ENCODE measurements at places on chromosomes 12 and 14.

GRCh38 chr14:33492491-33492890, 458.4 kb downstream of the EGLN3 start:
- no peak for DNase-seq

- DNase-seq, result no peak
Observed at GRCh38 chr14:101586531-101587430, 25.5 kb downstream of the DIO3 start.

- DNase-seq, result no peak
Observed at GRCh38 chr12:104219361-104219892, 3.8 kb downstream of the TXNRD1 start.

- DNase-seq, result no peak
Observed at GRCh38 chr14:20564501-20564997, 3.7 kb upstream of the RNASE9 start.

GRCh38 chr14:99784508-99784907, 8.7 kb upstream of the EML1 start:
- no peak for DNase-seq

- DNase-seq, result no peak
Observed at GRCh38 chr14:36916668-36917067, 255.0 kb downstream of the PAX9 start.

DNA sequence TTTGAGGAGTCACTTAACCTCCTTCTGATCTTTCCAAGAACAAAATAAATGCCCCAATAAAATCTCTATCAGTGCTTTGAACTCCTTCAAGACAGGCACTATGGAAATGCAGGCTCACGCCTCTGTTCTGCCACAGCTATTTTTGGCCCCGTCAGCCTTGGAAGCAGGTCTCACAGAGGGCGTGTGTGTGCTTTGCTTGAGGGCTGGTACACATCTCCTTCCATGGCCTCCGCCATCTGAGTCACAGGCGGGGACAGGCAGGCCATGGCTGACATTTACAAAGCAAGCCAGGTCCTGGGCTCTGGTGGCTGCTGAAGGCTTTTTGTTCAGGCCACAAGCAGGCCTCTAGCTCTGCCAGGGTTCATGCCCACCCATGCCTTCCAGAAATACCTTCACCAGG, 16.0 kb downstream of the PRIMA1 start:
- peak; percentile 39 for DNase-seq

- DNase-seq, result no peak
Observed at GRCh38 chr12:67747869-67748742, 99.6 kb downstream of the DYRK2 start.

- DNase-seq, result no peak
Observed at GRCh38 chr12:39467432-39467870, 24.5 kb upstream of the KIF21A start.

GRCh38 chr12:104695453-104696148, 238.9 kb downstream of the CHST11 start:
- DNase-seq, result no peak

GRCh38 chr12:80242321-80242720, 143.0 kb downstream of the OTOGL start:
- DNase-seq, result no peak

GRCh38 chr14:100155049-100155621, 4.3 kb downstream of the DEGS2 start:
- no peak for DNase-seq

- DNase-seq, result no peak
Observed at GRCh38 chr12:109199324-109199723, 82.9 kb downstream of the ACACB start.

DNA sequence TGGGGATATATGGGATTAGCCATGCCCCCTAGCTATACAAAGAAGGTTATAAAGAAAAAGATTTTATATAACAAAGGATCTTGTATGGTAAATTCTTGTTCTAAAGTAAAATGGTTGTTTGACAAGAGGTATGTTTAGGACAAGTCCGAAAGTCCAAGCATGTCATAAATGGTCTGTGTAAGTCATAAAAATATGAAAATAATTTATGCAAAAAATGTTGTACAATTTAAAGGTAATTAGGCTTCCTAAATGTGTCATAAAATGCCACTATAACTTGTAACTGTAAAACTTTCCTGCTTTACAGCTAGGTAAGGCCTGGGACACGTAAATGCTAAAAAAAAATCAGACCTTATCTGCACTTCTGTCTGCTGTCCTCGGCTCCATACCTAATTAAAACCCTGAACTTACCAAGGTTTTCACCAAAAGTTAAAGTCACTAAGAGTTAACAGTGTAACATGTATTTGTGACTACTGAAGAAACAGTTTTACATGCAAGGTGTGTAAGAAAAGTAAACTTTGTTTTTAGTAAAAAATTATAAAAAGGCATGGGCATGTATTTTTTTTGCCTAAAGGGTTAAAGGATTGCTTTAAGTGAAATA, 110.0 kb upstream of the RESF1 start:
- no peak for DNase-seq

DNA sequence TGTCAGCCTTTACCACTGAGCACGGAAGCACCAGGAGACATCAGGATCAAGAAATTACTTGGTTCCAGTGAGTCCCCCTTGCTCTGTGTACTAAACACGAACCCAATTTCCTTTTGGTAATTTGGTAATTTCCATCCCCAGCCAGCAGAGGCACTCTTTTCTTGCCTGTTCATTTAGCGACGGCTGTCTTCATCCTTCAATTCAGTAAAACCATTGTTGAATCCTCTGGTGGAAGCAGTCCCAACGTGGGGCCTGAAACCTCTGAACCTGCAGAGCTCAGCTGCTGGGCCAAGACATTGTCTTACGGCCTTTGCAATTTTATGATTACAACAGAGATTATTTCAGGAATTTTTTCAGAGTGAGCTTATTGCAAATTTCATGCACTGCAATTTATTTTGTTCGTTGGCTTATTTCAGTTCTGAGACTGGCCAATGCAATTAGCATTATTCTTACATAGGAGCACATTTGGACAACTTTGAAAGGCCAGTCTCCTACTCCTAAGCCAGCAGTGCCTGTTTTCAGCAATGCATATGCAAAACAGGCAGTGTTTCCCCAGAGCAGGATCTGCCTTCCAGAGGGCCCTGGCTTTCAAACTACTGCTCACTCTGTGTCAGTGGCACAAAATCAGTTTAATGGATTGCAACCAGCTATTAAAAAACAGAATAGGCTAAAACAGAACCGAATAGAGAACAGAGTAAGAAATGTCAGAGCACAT, 372.9 kb upstream of the TMEM132C start:
- no peak for DNase-seq

DNA sequence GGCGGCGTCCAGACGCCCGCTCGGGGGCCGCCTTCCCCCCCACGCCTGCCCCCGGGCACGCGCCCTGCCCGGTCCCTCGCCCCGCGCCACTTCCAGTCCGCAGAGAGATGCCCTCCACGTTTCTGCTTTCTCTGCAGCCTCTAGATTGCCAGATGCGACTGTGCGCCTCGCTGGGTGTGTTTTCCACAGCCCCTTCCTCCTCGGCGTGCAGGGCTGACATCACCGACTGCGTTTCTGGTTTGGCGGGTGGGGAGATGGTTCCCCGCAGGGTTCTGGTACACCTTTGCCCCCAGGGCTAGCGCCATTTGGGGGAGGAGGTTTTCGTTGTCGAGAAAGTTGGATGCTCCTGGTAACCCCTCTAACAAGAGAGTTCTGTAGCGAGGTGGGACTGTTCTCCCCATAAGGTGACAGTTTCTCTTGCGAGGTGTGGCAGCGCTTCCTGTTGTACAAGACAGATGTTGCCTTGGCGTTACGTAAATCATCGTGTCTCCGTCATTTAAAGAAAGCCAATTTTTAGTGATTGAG, 1.5 kb downstream of the CALM1 start:
- DNase-seq, result peak; percentile 64

- no peak for DNase-seq
Observed at GRCh38 chr12:96313606-96314005, 86.6 kb downstream of the CDK17 start.

DNA sequence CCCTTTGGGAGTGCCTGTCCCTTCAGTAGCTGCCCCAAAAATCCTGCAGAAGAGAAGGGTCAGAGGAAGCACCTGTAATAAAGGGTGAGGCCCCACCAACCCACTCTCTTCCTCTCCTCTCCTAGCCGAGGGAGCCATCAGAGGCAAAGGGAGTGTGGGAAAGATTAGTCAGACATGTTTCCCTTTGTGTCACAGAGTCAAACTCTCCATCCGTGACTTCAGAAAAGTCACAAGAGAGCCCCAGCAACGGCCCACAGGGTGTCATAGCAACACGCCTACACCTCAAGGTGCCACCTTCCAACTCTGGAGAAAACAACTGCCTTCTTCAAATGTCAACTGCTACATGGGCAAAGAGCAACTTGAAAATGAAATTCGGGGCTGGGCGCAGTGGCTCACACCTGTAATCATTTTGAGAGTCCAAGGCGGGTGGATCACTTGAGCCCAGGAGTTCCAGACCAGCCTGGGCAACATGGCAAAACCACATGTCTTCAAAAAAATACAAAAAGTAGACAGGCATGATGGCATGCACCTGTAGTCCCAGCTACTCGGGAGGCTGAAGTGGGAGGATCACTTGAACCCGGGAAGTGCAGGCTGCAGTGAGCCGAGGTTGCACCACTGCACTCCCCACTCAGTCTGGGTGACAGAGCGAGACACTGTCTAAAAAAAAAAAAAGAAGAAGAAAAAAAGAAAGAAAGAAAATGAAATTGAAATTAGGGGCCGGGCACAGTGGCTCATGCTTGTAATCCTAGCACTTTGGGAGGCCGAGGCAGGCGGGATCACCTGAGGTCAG, 17.7 kb upstream of the CD27 start:
- no peak for DNase-seq

DNA sequence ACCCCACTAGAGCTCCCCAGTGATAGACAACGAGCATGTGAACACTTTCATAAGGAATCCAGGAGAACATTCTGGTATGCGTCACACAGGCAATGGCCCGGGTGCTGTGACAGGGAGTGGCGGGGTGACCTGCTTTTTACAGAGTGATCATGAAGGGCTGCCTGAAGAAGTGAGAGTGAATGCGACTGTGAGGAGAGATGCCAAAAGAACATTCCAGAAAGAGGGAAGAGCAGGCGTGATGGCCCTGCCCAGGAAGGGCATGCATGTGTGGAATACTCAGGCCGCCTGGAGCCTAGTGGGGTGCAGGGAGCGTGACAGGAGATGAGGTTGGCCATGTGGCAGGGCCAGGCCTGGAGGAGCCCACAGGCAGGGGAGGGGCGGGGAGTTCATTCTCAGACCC, 53.8 kb downstream of the FZD10 start:
- DNase-seq, result no peak

DNA sequence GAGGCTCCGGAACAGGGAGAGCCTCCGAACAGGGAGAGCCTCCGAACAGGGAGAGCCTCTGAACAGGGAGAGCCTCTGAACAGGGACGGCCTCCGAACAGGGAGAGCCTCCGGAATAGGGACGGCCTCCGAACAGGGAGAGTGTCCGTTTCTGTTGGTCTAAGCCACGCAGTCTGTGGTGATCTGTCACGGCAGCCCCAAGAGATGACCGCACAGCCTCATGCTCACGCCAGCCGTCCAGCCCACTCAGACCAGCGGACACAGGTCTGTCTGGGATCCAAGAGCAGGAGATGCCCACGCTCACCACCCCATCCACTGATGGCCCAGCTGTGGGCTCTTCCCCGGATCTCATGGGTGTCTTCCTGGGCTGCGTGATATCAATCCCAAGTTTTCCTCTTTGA, 33.3 kb downstream of the GALNT9 start:
- DNase-seq, result no peak

DNA sequence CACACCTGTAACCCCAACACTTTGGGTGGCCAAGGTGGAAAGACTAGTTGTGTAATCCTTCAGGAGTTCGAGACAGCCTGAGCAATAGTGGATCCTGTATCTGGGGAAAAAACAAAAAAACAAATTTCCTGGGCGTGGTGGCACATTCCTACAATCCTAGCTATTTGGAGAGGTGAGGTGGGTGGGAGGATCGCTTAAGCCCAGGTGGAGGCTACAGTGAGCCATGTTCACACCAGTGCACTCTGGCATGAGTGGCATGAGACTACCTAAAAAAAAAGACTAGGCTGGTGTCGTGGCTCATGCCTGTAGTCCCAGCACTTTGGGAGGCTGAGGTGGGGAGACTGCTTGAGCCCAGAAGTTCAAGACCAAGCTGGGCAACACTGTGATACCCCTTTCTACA, 17.2 kb downstream of the PTGES3 start:
- DNase-seq, result no peak

DNA sequence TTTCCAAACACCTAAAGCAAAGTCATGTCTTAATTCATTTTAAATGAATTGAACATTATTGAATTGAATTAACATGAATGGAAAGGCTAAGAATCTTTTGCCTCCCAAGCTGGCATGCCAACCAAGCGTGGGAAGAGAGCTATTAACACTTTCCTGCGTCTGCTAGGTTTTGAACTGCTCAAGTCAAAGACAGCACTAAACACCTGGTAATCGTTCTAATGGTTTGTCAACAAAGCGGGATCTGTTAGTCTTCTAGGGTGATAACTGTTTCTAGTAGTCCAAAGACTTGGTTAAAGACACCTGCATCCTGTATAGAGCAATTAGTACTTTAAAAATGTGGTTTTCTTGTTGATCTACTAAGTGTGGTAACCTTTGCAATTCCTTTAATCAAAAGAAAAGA, 164.2 kb upstream of the HMGA2 start:
- no peak for DNase-seq

DNA sequence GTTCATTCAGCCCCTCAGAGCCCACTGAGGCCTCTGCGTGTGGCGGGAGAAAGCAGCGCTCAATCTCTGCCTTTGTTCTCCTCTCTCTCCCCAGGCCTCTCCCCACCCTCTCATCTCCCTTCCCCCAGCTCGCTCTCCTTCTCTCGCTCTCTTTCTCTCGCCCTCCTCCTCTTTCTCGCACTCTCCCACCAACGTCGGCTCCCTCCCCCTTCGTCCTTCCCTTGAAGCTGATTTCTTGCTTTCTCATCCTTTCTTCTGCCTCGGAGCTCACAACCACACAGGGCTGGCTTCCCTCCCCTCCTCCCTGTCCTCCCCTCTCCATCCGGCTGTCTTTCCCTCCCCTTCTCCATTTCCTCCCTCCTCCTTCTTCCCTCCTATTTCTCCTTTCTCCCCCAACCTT, 96.4 kb downstream of the LRRC74A start:
- DNase-seq, result no peak

- no peak for DNase-seq
Observed at GRCh38 chr14:59828276-59828675, 42.3 kb downstream of the RTN1 start.
